Stimulated activated CD8-positive, alpha-beta memory T cell treated with anti-CD3 and anti-CD28 coated beads, Interleukin-4, amount 100 ng/mL, for 1 hour (primary cell): ENCODE measurements at places on chromosomes 13 and 19.

DNA sequence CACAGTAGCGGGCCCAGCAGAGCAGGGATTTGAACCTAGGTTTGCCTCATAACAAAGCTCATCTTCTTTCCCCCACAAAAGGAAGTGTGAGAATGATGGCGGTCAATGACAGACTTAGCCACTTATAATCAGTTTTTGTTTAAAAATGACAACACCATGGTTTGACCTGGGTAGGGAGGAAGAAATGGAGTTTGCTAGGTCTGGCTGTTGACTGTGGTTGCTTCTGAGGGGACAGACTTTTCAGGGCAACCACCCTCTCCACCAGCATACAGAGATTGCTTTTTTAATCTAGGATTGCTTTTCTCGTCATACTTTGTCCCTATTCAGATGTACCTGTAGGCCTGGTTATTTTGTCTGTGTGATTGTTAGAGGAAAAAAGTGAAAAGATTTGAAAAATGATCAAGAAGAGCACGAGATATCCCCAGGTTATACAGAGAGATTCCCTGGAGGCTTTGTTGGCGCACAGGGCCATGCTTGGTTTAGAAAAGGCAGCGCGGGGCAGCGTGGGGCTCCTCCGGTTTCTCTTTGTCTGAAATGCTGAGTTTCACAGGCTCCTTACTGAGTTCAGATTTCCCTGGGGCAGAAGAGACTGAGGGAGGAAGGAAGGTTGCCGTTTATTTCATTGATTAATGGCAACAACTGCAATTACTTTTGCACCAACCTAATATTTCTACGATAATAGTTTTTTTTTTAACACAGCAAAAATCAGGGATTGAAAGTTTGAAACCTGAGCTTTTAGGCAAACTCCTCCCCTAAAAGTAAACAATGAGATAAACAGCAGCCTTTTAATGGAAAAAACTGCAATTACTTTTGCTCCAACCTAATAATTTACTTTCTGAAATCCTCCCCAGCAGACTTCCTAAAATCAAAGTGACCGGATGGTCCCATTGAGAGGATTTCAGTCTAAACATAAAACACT is 97.0 kb upstream of the RNF113B start:
- no peak for DNase-seq

DNA sequence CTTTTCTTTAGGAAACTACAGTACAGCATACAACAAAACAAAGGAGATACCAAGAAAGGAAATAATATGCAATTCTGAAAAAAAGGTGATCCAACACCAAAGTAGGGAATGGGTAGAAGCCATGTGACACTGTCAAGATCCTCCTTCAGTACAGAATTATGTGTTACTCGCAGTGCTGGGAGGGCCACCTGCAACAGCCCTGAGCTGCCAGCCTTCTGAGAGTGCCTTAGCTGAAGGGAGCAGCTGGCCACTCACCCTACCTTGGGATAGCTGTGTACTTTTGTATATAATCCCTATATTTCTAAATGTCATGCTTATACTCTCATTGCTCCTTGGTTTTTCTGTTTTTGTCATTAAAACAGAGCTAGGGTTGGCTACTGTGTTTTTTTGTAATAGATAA is 1518.2 kb upstream of the PCDH20 start:
- no peak for DNase-seq

GRCh38 chr19:31109636-31110035 is 239.6 kb downstream of the TSHZ3 start:
- DNase-seq: no peak

DNA sequence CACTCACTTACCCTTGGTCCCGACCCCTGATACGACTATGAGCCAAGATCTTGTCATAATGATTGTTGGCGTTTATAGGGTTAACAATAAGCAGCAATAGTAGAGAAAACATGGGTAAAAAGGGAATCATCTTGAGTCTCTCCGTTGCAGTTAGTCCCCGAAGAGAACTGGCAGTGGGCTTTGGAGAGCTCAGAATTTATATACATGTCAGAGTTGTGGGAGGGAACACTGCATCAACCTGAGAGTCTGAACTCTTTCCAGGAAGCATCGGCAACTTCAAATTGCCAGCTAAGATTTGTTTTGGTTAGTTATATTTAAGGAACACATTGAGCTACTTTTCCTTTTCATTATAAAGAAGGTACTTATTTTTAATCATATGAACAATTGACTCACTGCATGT is at the start of gene POSTN:
POSTN (minus strand) TSS at position 172 of the 400 bp plus-strand sequence; CDS start at position 130, 42 bp downstream.
- no peak for DNase-seq

DNA sequence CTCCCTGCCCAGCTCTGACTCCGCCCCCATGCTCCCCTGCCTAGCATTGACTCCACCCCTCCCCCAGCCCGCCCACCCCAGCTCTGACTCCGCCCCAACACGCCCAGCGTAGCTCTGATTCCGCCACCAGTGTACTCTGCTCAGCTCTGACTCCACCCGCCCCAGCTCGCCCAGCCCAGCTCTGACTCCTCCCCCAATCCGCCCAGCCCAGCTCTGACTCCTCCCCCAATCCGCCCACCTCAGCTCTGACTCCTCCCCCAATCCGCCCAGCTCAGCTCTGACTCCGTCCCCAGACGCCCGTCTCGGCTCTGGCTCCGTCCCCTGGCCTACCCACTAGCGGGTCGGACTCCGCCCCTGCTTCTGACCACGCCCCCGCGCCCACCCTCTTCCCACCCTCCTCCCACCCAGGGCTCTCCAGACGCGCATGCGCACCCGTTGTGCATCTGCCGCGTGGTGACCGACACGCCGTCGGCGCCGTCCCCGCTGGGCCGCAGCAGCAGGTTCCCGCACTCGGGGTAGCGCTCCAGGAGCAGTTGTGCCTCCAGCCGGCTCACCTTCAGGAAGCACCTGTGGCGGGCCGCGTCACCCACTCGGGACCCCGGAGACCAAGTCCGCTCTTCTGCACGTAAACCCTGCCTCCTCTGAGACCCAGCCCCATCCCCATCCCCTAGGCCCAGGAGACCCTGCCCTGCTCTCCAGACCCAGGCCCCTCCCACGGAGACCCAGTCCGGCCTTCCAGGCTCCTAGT is 10.2 kb downstream of the STAP2 start:
- DNase-seq: peak; percentile 82

GRCh38 chr13:48563626-48564025 is 30.7 kb upstream of the RCBTB2 start:
- DNase-seq: no peak
